ENCODE measurements at places on chromosomes 4 and X.

DNA sequence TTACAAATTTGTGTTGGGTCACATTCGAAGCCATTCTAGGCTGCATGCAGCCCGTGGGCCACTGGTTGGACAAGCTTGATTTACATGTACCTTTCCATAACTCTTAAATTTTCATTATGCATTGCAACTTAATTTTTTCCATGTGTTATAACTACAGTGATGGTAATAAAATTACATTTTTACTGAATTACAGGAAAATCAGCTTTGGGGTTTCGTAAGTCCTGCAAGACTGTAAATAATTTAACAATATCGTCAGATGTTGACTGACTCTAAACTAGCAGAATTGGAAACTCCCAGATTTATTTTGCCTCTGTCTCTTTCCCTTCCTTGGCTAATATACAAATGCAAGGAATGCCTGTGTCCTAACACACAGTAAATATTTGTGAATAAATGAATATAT is 88.0 kb upstream of the RAPGEF2 start:
- no peak for DNase-seq

DNA sequence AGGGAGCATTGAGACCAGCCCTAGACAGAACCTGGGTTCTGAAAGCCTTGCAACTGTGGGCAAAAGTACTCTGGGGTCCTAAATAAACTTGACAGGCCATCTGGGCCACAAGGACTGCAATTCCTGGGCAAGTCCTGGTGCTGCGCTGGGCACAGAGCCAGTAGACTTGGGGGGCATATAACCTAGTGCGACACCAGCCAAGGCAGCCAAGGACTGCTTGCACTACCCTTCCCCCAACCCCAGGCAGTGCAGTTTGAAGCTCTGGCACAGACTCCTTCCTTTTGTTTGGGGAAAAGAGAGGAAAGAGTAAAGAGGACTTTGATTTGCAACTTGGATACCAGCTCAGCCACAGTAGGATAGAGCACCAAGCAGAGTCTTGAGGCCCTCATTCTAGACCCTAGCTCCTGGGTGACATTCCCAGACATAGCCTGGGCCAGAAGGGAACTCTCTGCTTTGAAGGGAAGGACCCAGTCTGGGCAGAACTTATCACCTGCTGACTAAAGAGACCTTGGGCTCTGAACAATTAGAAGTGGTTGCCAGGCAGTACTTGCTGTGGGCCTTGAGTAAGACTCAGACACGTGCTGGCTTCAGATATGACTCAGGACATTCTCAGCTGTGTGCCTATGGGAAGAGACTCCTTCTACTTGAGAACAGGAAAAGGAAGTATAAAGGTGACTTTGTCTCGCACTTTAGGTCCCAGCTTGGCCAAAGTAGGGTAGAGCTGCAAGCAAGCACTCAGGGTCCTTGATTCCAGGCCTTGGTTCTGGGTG is 522.8 kb downstream of the GLUD2 start:
- DNase-seq = no peak

GRCh38 chr4:165680821-165681220 is 192.2 kb upstream of the TLL1 start:
- no peak for DNase-seq

DNA sequence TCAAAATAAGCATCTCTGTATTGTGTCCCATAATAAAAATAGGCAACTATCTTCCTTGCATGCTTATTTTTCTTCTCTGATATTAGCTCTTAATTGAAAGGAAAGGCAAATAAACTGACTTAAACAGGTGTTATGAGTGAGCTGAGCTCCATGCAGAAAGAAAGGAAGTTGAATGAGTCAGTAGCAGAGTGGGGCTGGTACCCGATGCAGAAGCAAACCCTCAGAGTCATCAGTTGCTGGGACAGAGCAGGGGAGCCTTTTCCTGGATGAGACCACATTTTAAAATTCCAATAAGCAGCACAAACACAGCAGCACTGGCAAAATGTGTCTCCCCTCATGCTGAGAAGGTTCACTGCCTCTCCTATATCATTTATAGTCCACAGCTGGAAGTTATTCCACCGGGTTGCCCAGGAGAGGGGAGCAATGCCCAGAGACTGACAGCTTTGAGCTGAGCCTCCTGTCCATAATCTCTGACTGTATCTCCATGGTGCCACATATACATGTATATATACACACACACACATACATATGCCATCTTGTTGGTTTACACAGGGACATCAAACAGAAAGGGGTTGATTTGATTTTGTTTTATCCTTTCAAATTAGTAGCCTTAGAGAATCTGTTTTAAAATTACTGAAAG is 274.3 kb upstream of the PPARGC1A start:
- DNase-seq = no peak

DNA sequence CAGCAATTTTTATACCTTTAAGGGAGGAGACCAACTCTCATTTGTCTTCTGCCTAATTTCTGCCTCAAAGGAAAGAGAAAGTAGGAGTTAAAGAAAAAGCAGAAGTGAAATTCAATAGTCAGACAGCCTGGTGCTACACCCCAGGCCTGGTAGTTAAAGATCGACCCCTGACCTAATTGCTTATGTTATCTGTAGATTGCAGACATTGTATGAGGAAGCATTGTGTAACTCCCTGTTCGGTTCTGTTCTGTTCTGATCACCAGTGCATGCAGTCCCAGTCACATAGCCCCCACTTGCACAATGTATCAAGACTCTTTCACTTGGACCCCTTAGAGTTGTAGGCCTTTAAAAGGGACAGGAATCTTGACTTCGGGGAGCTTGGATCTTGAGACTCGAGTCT is 335.9 kb upstream of the AR start:
- no peak for DNase-seq

- no peak for DNase-seq
Observed at GRCh38 chr4:55136634-55137033, 11.2 kb upstream of the KDR start.

DNA sequence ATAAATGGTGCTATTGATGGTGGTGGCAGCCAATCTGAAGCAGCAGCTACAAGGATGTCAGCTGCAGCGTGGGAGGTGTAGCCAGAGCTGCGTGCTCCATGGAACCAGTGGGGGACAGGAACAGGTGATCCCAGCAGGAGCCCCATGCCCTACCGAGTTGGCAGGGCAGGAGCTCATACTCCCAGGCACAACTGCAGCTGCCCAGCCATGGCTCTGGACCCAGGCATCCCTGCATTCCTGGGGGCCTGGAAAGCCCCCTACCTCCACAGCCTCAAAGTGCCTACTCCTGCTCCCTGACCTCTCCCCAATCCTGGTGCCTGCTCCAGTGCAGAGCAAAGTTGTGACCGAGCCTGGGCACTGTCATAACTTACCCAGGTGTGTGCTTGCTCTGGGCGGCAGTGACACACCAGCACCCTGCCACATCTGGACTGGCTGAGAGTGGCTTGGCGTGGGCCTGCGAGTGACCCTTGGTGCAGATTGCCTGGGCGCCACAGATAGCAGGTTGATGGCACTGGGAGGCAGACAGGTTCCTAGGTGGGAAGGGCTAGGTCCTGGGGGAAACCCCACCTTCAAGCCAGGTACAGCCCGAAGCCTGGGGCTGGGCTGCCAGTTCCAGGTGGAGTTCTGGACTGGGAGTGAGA is 101.1 kb downstream of the DCAF12L2 start:
- DNase-seq = no peak

DNA sequence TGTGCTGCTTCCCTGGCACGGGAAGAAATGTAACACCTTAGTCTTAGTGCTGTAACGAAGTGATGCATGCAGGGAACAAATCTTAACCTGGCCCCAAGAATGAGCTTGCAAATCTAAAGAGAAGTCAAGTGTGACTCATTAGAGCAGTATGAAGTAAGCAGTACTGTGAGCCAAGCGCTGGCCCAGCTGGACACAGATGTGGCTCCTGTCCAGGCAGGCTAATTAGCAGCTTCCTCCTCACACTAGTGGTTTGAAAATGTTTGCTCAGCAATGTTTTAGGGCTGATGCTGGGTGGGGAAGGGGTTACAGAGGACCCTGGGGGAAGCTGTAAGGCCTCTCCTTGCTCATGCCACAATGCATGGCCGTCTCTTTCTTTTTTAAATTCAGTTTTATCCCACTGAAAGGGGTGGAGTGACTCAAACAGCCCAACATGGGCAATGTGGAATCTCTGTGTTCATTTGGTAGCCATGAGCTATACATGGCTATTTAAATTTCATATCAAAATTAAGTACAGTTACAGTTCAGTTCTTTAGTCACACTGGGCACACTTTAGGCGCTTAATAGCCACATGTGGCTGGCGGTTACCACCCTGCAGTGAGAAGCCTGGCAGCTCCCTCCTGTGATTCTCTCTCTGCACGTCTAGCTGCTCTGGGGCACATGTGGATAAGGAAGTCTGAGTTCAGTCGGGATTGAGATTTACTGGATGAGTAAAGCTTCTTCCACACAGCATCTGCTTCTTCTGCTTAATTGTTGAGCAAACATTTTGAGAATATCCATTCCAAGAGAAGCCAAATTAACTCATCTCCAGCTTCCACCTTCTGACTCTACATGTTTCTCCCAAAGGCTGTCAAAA is 48.8 kb downstream of the MAP7D2 start:
- DNase-seq = peak; percentile 54

DNA sequence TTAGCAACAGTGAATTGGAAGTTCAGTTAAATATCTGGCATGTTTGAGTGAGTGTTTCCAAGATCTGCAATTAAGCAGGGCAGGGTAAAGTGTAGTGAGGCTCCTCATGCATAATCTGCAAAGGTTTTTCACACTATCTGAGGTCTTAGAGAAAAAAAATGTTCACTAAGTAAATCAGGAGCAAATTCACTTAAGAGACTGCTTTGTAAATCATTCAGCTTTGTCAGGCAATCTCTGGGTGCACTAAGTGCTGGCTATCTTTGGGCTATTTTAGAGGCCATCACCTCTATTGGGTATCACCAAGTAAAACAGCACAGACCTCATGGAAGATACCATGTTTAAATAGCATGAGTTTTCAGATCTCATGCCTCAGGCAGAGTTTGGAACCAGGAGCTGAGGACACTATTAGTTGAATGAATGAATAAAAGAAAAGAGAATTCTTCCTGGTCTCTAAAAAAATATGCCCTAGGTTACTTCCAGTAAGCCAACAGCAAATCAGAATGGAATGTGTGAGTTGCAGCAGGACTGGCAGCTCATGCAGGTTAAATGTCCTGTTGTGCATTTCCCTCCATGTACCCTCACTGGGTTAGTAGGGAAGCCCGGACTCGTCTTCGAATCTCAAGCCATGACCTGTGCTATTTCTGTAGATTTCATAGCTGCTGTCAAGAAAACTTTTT is 195.3 kb downstream of the KCNIP4 start:
- no peak for DNase-seq

GRCh38 chr4:4384837-4385236 is 2.1 kb upstream of the NSG1 start:
- DNase-seq = no peak

- no peak for DNase-seq
Observed at GRCh38 chr4:15754323-15754722, 23.8 kb upstream of the CD38 start.

- no peak for DNase-seq
Observed at GRCh38 chr4:139242511-139243051, 37.4 kb downstream of the MGARP start.

DNA sequence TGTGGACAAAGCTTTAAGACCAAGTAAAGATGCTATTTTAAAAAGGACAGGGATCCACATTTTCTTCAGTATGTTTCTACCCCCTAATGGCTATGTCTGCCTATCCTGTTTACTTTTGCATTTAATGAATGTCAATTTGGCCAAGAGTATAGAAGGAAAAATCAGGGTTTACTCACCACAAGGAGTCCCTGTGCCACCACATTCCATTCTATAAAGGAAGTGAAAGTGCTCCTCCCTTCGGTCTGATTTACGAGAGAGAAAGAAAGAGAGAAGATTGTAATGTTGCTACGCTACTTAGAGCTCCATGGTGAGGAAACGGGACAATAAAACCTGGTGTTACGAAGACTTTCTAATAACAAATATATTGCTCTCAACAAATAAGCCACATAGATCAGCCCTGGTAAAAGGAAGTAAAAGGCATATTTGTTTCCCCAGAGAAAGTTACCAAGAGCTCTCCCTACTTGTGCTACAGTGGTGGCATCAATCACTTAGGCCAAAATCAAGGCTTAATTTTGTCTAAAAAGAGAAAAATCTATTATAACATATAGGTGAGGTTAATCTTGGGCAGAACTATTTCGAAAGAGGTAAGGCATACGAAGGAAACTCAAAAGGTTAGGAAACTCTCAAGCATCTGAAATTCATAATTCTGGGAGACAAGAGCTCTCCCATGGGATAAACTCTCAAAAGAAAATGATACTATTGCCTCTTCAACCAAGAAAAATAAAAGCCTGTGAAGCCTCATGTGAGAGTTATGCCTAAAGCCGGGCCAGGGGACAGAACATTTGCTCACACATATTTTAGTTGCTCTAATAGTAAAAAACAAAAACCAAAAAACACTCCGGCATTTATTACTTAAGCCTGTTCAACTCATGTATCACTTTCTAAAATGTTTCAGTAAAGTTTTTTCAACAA is 29.5 kb downstream of the TAPT1 start:
- DNase-seq = peak; percentile 54

- no peak for DNase-seq
Observed at GRCh38 chrX:152640034-152640818, 2.5 kb downstream of the GABRQ start.

- DNase-seq = no peak
Observed at GRCh38 chr4:39120418-39120817, 58.4 kb downstream of the KLHL5 start.

DNA sequence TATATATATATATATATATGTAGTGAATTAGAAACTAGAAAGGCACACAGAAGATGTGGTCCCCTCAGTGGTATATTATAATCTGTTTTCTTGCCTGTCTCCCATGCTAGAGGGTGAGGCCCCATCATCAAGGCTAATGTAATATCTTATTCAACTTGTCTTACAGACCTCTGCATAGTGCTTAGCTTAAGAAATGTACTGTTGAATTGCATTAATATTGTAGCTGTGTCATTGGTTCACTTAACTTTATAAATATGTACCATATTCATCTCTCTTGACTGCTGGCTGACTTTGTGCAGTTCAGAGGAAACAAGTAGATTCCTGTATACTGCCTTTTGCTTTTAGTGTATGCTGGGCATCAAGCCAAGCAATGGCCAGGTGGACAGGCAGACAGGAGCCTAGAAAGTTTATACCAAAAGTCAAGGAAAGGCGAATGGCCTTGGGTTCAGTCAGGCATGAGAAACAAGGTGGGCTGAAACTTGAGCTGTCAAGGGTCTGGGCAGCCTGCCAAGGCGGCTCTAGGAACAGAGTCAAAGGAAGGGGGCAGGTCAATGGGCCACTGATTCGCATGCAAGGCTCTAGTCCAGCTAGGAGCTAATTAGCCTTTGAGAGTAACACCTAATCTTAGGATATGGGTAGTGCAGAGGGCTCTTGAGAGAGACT is 78.8 kb upstream of the LEF1 start:
- DNase-seq = no peak

DNA sequence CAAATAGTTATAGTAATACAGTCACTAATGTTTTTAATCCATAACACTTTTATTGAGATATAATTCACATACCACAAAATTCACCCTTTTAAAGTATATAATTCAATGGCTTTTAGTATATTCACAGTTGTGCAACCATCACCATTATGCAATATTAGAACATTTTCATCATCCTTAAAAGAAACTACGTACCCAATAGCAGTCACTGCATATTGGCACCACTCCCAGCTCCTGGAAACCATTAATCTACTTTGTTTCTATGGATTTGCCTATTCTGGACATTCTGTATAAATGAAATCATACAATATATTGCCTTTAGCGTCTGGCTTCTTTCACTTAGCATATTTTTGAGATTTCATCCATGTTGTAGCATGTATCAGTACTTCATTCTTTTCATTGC is 99.3 kb downstream of the AMMECR1 start:
- no peak for DNase-seq
